ENCODE measurements at places on chromosomes 16 and 17.

DNA sequence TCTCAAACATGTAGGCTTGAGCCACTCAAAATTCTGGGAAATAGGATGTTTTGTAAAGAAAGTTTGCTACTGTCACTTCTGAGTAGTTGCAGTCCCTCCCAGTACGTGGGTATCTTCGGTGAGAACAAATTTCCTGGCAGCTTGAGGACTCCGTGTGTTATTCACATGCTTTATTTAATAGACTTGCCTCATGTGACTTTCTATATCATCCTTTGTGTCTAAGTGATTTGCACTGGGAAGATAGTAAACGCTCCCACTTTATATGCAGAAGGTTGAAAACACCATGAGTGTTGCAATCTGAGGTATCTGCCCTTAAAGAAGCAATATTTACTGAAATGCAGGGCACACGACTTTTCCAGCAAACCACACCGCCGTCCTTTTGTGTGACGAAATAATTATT lies 643.7 kb downstream of the MAF start:
- no peak for DNase-seq

DNA sequence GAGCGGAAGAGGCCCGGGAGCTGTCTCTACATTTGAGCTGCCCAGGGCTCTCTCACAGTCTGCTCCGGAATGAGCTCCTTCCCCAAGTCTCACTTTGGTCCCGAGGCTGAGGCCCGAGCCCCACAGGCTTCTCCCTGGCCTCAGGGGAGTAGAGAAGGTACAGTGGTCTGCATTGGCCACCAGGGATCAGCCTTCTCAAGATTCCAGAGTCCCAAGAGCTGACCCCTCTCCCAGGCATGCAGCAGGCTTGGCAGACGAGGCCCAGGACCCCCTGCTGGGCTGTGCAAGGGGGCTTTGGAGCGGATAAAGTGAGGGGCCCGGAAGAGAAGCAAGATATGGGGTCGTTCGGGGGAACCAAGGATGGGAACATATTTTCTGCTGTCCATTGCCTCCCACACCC lies 3.1 kb downstream of the PRSS27 start:
- no peak for DNase-seq

- no peak for DNase-seq
These were observed 189.9 kb downstream of the IRF8 start for GRCh38 chr16:86088816-86089215.

- no peak for DNase-seq
These were observed 20.2 kb downstream of the DNASE1 start for GRCh38 chr16:3674513-3675295.

GRCh38 chr16:83533193-83533592 lies 274.6 kb upstream of the HSBP1 start:
- peak; percentile 76 for DNase-seq

DNA sequence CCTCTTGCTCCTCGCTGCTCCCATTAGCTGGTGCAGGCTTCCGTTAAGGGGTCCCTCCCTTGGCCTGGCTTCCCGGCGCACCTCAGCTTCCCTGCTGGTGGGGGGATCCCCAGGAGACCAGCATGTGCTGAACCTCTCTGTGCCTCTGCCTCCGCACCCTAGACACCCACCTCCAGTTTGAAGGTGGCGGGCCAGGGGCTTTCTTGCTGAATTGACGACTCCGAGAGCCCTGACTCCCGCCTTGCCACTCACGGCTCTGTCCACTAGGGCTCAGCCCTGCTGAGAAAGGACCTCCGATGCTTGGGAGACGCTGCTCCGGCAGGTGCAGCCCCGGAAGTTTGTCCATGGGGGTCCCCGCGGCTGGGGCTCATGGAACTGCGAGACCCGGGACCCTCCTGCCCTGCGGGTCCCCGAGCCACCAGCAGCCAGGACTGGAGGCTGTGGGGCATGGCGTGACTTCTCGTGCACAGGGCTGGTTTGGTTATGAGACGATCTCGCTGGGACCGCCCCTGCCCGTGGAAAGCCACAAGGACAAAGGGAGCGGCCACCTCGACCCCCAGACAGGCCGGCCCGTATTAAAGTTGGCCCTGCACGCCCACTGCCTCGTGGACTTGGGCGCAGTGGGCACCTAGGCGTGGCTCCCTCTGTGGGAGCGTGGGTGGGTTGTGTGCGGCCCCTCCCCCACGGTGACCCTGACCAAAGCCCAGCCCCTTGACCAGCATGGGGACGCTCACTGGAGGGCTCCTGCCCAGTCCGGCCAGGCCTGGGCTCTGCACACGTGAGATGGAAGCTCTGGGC lies 8.1 kb downstream of the CHMP6 start:
- DNase-seq = no peak

DNA sequence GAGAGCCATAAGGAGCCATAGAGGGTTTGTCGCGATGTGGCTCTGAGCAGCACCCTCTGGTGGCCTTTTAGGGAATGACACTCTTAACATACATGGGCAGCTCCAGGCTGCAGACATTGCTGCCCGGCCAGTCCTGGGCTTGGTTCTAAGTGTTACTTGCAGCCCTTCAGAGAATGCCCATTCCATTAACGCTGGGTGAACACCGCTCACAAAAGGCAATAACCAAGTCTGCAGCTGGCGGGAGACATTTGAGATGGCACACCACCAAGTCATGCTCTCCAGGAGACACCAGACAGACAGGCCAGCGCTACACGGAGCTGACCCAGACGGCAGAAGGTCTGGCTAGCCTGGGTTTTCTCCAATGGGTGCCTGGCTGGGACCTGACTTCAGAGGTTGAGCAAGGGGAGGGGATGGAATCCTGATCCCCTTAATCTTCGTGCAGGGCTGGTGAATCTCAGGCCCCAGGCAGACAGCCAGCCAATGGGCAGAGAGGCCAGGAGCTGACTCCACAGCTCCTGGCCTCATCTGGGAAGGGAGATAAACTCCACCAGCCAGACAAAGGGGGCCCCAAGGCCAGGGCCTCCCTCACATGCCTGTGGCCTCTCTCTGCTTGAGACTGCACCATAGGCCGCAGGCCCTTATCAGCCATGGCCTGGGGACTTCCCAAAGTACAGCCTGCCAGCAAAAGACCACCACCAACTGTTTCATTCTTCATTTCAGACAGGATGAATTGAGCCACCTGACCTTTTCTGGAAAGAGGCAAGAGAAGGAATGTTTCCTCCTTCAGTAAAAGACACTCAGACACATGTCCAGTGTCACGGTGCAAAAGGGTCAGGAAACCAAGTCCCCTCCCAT lies 58.8 kb downstream of the ZDHHC7 start:
- peak; percentile 73 for DNase-seq

GRCh38 chr16:12205378-12206097 lies 229.0 kb downstream of the SNX29 start:
- DNase-seq = no peak

DNA sequence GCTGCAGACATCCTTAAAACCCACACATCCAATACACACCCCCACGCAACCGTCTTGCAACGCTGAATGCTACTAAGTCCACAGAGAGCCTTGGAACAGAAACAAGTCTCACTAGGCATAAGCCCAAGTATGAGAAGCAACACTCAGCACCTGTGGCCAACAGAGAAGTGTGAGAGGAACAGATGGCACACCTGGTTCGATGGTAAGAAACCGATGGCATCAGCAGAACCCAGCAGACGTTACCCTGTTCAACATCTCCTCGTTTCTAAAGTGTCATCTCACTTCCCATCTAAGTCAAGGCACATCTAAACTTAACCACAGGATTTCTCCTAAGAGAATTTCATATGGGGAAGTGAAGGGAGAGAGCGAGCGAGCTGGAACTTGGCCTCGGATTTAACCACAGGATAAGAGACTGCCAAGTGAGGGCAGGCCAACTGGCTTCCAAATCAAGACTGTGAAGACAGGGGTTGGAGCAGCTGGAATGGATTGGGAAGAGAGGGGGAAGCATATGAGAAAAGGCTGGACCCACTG lies 41.0 kb downstream of the NXPH3 start:
- no peak for DNase-seq

GRCh38 chr17:68424203-68424602 lies 33.1 kb downstream of the WIPI1 start:
- no peak for DNase-seq

GRCh38 chr17:47852113-47852949 lies 1.4 kb upstream of the SP6 start:
- no peak for DNase-seq

- DNase-seq = no peak
These were observed 6.9 kb downstream of the PPY start for GRCh38 chr17:43935204-43935925.

DNA sequence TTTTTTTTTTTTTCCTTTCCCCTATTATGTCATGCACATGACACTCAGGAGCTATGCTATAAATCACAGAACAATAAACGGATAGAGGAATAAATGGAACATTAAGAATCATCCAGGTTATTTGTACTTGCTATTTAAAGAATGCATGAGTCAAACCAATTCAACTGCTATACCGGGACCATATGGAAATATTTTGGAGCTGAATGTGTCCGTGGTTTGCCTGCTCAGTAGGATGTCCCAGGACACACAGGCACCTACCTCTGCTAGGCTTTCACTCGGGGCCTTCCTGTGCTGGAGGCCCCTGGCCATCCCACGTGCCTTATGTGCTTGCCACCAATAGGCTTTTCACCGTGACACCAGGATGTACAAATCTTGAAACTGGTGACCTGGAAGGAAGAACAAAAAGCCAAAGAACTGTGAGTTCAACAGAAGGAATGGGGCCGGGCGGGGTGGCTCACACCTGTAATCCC lies 15.3 kb upstream of the SEC14L1 start:
- DNase-seq = peak; percentile 97

GRCh38 chr17:29138971-29139691 lies 41.1 kb downstream of the MYO18A start:
- DNase-seq = no peak

- no peak for DNase-seq
These were observed 103.5 kb upstream of the NOG start for GRCh38 chr17:56489980-56490379.

Measured in fibroblast of skin of back (primary cell).